ENCODE measurements at places on chromosomes 3 and 15.

GRCh38 chr15:69997161-69997485 is 100.6 kb downstream of the TLE3 start:
- peak; percentile 95 for DNase-seq

DNA sequence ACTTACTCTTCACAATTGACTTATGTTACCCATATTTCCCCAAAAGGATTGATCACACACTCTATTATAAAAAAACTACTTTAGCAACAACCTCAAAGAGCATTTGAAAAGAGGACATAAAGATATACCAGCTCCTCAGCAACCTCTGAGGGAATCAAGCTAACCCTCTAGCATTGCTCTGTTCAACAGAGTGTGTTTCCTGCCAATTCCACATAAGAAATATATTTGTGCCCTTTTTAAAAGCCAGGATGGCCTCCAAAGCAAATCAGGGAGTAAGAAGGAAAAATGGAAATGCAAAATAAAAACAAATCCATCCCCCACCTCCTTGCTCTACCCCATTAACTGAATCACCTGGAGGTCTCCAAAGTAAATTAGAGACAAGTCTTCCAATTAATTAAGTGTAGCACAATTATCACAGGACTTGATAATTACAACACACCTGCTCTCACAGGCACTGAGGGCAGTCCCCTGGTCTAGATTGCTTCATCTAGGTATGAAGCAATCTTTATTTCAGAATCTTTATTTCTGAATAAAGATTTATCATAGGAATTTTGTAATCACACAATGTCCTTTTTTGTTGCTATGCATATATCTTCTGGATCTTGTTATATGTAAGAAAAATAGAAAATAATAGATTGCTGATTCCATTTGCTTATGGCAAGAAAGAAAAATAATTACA is 34.8 kb downstream of the GPR176 start:
- DNase-seq, result no peak

DNA sequence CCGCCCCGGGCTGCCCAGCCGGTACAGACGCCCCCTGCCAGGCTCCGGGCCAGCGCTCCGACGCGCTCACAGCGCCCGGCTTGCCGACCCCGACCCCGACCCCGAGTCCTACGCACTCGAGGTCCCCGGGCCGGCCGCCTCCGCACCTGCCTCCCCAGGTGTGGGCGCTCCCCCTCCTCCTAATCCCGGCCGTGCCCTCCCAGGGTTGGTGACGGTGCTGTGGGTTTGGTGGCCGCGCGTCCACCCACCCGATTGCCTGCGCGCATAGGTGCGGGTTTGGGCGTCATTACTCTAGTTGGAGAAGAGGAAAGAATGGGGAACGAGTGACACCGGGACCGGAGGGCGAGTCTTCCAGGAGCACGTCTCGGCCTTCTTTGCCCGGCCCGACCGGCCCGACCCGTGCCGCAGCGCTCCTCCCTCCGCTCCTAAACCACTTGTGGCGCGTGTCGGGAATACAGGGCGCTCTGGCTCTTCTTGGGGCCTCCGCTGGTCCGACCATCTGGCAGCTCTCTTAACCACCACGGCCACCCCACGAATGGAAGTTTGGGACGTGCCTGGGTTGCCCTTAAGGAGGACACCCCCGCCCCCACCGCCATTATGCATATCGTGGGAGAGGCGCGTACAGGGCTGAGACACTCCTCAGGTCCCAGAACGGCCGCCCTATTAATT is 810 bp upstream of the THRB start:
- peak; percentile 58 for DNase-seq

DNA sequence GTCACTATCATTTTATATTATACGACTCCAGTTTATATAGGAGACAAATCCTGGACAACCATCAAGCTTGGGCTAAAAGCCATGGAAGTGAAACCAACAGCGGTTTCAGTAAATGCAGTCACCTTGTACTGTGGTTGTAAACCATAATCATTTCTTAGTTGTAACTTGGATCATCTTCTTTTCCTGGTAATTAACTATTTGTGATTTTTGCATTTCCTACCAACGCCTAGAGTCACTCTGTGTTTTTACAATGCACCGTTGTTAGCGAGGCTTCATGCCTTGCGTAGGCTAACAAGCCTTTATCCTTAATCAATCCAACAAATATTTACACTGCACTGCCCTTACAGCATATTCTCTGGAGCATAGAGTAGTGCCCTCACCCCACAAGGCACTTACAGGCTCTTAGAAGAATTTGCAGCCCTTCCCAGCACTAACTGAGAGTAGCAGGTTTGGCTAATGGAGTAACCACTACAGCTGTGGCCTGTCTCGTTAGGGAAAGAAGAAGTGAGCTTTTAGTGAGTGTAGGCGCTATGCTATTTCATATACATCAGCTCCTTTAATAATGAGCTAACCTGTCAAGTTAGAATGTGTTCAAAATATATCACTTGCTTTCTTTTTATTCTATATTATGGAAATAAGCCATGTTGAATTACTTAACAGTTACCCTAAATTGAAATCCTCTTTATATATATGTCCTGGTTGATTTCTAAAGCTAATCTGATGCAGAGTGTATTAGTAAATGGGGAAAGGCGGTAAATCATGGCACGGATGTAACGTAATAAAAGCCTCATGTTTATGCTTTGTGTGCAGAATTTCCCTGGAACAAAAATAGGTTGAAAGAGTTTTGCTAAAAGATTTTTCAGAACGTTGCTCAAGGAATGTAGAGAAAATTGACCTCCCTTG is 62.8 kb downstream of the ABHD2 start:
- no peak for DNase-seq

- peak; percentile 69 for DNase-seq
Observed at GRCh38 chr3:58526515-58526957, 10.5 kb downstream of the ACOX2 start.

GRCh38 chr3:46958467-46959160 is 17.9 kb downstream of the CCDC12 start:
- no peak for DNase-seq

GRCh38 chr3:44454258-44454657 is 23.2 kb downstream of the ZNF445 start:
- no peak for DNase-seq

DNA sequence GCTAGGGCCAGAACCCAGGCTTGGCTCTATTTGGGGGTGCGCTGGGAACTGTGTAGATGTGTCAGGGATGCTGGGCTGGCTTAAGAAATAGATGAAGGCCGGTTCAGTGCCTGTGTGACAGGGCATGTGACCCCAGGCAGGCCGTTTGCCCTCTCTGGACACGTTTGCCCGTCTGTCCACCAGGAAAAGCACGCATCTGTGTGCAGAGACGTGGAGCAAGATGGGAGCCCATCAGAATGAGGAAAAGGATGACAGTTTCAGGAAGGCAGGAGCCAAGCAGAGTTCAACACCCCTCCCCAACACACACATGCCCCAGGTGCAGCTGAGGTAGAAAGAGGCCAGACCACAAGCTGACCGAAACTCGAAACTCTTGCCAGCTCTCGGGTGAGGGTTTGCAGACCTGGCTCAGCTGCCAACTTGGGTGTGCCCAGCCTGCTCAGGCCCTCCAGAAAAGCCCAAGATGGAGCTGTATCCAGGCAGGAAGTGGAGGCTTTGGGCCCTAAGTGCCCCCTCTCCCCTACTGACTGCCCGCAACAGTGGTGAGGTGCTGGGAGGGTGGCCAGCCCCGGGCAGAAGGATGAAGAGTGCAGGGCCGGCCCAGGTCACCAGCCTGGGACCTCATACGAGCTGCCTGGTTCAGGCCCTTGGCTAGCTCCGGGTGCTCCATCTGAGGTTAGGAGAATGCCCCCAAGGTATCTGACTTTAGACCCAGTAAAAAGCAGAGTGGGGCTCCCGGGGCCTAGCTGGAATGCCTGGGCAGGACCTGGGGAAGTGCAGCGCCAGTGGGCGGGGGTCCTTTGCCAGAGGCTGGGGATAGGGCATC is 10.2 kb upstream of the MESP1 start:
- no peak for DNase-seq

GRCh38 chr3:31614162-31614921 is 81.6 kb downstream of the STT3B start:
- DNase-seq, result no peak

GRCh38 chr15:85587707-85588411 is 206.9 kb downstream of the KLHL25 start:
- peak; percentile 12 for DNase-seq

DNA sequence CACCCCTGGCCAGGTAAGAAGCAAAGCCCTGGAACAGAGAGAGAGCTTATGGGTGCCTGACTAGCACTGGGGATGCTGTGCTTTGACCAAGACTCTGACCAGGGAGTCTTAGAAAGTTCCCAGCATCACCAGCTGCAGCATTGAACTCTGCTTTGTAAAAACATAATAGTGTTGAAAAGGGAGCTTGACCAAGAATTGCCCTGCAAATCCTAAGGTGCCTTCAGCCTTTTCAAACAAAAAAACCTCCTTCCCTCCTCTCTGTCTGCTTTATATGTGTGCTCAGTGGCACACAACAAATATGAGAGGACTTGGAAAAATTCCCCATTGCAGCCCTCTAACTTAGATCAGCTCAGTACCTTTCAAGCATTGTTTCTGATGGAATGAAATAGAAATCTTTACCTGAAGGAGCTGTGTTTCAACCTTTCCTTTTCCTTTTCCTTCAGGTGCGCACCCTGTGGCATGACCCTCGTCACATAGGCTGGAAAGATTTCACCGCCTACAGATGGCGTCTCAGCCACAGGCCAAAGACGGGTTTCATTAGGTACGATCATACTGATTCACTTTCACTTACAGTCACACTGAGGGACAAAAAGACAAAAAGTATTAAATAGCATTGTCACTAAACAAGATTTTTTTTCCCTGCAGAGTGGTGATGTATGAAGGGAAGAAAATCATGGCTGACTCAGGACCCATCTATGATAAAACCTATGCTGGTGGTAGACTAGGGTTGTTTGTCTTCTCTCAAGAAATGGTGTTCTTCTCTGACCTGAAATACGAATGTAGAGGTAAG is 13.0 kb downstream of the THBS1 start:
- DNase-seq, result no peak

DNA sequence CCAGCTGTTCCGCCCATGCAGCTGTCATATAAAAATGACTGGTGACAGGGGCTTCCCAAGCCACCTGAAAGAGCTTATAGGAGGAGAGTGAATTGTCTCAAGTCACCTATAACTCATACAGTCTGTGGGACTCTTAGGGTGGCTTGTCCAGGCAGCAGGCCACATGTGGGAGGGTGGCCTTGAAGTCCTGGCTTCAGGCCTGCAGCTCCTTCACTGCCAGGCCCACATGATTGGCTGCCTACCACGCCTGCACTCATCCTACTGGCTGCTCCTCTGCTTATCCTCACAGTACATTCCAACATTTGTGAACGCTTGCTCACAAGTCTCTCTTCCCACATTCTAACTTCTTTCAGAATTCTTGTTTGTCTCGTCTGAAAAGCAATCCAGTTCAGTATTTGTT is 41.1 kb upstream of the TIPARP start:
- DNase-seq, result no peak

- no peak for DNase-seq
Observed at GRCh38 chr3:33581666-33582065, 136.4 kb downstream of the CLASP2 start.

DNA sequence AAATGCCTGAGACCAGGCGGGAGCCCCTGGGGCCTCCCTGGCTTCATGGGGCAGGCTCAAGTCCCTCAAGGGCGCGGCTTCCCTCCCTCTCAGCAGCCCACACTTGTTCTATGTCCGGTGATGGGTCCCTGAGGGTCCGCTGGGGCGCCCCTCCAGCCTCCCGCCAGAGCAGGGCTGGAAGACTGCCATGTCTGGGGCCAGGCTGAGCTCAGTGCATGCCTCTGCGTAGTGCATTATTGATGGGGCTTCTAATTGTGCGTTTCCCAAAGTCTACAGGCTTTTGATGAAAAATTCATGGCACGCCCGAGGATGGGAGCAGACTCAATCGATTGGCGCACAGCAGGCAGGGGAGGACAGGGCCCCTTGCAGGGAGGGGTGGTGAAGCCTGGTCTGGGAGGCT is 51.3 kb downstream of the CYP11A1 start:
- DNase-seq, result no peak

DNA sequence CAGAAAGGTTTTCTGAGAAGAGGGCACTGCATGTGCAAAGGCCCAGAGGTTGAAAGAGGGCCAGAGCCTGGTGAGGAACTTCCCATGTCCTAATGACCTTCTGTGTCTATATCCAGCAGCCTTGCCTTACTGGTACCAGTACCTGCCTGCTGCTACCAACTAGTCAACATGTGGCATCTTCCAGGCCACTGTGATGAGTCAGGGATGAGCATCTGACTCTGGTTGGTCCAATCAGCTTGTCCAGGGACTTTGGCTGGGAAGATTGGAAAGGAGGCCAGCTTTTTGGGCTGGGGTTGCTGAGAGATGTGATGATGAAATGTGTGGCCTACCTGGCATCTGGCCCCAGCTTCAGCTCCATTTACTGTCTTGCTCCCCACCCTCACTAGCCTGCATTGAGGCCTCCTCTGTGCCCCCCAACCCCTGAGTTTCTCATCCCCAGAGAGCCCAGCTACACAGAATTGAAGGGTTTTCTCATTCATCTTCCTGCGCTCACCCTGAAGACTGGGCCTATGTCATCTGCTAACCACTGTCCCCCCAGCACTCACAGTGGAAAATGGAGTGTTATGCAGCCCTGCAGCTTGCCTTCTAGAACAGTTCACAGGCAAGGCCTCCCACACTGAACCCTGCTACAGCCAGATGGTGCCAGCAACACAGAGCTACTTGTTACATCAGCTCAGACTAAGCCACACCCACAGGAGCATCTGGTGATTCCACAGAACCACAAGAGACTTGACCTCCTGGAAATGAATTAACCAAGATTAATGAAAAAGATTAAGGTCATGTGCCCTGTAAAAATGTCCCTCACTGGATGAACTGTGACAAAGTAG is 1.3 kb upstream of the TWF2 start:
- peak; percentile 49 for DNase-seq

DNA sequence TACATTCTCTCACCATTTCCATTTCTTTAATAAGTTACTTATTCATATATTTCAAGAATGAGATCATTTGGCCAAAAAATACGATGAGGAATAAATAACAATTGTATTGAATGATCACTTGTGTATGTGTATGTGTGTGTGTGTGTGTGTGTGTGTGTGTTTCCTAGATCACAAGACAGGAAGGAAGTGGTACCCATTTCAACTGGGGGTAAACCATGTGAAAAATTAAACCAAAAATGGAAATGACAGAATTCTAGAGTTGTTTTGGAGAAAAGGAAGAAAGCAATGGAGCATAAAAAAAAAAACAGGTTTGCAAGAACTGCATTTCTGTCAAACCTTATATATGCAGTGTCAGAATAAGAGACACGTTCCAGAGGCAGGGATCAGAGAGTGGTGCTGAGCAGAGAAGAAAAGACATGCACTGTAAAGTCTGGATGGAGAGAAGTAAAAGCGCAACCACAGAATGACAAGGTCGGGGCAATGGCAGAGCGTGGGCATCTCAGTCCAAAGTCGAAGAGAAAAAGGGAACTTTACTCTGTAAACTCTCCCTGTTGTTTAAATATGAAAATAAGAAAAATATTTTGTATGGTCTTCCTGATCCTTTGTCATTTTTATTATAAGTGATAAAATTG is 75.5 kb downstream of the PEX5L start:
- DNase-seq, result no peak

GRCh38 chr3:72150634-72151412 is 365.9 kb upstream of the PROK2 start:
- DNase-seq, result peak; percentile 58

- DNase-seq, result no peak
Observed at GRCh38 chr15:31467361-31467760, 140.7 kb downstream of the KLF13 start.

Measured in SW480 (cell line).